ENCODE measurements at places on chromosomes 3 and 15.

DNA sequence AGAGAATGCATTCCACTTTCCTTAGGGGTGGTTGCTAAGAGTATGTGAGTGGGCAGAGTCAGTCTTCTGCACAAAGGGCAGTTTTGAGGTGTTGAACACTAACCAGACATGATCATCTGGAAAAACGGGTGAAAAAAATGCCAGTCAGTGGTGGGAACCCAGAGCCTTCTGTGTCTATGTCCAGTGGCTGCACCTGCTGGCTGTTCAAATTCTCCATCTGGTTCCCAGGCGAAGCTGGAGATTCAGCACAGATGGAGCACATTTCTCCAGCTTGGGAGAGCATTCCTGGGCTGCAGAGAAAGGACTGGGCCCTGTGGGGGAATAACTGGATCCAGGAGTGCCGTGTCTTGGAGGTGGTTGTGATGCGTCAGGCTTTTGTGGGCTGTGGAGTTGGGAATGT is 74.1 kb downstream of the TRAK1 start:
- DNase-seq, result peak; percentile 62

DNA sequence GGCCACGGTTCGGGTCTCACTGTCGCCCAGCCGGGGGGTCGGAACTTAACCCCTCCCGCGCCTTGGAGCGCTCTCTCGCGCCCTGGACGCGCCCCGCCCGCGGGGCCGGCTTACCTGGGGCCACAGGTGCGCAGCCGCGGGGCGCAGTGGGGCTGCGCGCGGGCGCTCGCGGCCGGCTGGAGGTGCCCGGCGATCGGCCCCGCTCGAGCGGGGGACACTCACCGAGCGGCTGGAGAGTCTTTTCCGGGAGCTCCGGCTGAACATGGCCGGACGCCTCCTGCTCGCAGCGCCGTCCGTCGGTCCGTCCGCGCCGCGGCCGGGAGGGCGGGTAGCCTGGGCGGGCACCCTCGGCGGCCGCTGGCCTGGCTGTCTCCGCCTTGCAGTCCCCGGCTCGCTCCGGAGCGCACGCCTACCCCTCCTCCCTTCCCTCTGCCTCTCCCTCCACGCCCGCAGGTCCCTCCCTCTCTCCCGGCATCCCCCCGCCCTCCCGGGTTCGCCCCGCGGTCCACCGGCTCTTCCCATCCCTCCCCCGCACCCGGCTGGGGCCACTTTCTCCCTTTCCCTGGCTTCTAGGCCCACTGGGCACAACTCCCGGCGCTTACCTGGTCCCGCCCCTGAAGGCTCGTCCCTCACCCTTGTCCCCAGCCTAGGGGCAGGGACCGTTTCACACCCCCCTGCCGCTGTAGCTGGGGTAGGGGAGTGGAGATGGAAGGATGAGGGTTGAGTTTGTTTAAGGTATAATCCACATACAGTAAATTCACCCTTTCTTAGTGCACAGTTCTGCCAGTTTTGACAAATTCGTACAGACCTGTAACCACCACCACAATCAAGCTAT is 220.1 kb upstream of the PRICKLE2 start:
- peak; percentile 59 for DNase-seq

DNA sequence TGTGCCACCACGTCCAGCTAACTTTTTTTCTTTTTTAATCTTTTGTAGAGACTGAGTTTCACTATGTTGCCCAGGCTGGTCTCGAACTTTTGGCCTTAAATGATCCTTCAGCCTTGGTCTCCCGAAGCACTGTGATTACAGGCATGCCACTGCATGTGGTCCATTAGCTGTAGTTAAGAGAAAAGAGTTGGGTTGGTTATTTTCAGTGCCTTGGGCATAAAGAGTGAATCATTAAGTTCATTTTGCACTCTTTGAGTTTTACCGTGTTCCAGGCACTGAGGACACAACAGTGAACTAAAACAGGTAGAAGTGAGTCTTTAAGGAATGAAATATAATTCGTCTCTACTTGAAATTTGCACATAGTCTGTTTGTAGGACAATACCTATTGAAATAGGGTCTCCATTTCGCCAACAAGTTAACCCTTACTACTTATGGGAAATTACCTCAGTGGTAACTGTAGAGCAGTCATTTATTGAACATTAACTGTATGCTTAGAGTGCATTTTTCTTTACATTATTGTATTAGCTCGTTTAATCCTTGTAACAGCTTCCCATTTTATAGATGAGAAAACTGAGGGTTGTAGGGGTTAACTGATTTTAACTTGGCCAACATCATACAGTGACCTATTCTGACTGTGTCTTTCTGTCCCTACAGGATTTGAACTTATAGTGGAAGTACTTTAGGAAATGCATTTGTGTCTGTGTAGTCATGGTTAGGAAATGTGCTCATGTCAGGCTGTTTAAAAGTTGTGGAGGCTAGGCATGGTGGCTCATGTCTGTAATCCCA is 22.7 kb upstream of the TRAK1 start:
- no peak for DNase-seq

GRCh38 chr15:71333136-71333700 is 217.9 kb downstream of the THSD4 start:
- DNase-seq, result no peak

DNA sequence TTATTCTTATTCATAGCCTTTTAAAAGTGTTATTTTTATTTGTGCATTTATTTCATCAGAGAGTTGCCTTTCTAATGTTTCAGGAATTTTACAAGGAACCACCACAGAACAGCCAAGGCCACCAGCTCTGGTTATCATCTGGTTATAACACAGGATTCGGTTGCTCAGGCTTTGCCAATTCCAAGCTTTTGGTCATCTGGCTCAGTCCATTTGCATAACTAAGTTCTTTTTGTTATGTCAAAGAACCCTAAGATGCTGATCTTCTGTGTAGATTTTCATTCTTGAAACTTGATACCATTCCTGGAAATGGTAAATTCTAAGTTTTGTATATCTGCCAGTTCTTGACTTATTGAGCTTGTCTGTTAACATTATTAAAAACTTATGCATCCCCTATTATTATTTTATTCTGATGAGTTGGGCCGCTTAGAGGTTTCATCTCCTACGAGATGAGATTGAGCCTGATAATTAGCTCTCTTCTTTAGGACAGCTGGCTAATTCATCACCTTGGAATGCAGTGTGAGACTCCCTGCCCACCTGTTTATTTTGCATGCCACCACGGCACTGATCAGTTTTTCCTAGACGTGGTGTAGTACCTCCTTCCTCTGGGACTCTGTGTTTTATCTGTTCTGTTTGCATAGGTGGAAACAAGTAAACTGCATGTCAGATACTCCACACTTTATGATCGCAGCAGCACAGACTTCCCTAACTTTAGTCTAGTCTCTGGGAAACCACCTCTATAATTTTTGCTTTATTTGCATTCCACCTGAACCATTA is 264.8 kb downstream of the SLCO3A1 start:
- DNase-seq, result no peak

GRCh38 chr15:85555875-85556617 is 175.6 kb downstream of the AKAP13 start:
- DNase-seq, result no peak

GRCh38 chr15:66459818-66460615 is 37.5 kb downstream of the SNAPC5 start:
- no peak for DNase-seq

GRCh38 chr3:20074226-20075063 is 34.2 kb downstream of the KAT2B start:
- DNase-seq, result no peak

GRCh38 chr3:138457863-138458735 is 23.7 kb downstream of the ESYT3 start:
- no peak for DNase-seq

DNA sequence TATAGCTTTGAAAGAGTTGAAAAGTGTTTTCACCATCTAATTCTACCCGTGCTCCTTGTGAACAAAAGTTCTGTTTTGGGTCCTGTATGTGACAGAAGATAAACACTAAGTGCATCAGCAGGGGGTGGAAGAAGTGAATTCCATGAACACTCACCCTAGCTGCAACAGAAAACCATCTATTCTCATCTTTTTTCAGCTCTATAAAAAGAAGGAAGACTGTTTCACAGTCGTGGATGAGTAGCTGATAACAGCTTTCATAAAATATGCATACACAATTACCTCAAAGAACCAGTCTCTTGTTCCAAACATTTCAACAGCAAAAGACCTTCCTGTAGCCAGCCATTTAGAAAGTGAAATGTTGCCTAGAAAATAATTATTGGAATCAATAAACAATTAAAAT is 281.7 kb upstream of the RASGRP1 start:
- DNase-seq, result no peak

GRCh38 chr3:10187944-10188343 is 23.2 kb downstream of the IRAK2 start:
- no peak for DNase-seq

GRCh38 chr15:87038404-87038803 is 958.7 kb downstream of the AGBL1 start:
- DNase-seq, result no peak

DNA sequence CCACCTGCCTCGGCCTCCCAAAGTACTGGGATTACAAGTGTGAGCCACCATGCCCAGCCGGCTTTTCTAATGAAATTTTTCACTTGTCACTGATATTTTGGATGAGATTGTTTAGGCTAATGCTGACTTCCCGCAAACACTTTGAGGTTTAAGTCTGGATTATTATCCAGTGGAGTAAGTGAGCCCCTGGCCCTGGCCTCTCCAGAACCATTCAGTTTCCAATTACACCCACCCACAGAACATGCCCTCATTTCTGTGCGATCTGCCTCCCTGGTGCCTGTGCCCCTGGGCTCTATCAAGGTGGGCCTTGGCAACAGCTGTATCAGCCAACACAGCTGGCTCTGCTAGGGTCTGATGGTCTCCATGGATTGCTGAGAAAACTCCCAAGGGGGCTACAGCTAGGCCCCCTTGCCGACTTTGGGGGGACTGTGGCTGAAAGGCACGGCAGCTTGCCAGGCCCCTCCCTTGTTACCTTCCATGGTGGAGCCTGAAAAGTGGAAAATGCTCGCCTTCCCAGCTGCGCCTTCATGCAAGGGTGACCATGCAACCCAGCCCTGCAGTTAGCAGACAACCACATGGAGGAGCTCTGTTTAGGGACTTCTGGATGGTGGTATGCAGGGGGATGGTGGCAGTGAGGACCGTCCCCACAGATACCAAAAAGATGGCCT is 288.9 kb downstream of the FAM43A start:
- no peak for DNase-seq

- DNase-seq, result no peak
Observed at GRCh38 chr3:171380711-171381425, 79.3 kb downstream of the TNIK start.

DNA sequence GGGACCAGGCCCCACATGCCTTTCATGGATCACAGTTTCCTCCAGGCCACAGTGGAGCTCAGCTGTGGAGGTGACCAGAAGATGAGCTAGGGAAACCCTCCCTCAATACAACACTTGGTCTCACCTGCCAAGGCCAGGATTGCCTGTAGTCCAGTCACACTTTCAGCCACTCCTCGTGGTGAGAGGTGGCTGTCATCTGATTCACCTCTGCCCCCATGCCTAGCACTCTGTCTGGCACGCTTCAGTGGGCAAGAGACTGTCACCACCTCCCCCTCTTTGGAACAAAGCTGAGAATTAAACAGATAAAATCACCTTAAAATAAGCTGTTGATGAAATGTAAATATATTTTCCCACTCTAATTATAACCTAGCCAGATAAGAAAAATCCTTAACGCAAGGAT is 4.0 kb upstream of the IL17RD start:
- no peak for DNase-seq

DNA sequence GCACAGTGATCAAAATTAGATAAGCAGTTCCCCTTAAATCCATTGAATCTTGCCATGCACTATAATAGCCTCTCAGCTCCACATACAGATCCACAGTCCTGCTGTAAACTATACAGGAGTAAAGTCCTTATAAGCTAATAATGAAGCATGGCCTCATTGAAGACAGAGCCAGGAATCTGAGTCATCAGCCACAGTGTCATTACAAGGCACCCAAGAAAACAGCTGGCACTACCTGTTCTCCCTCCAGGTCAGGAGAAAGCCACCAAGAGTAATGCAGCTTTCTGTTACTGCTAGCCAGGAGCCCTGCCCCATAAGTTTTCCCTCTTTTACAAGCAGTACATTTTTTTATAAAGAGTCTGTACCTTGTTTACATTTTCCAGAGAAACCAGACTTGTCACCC is 27.3 kb downstream of the WDR49 start:
- DNase-seq, result no peak

- DNase-seq, result no peak
Observed at GRCh38 chr3:38022896-38023709, 6.3 kb downstream of the PLCD1 start.

- no peak for DNase-seq
Observed at GRCh38 chr3:74127256-74127655, 487.2 kb downstream of the CNTN3 start.

GRCh38 chr3:58249358-58250092 is 11.9 kb downstream of the ABHD6 start:
- DNase-seq, result peak; percentile 38

DNA sequence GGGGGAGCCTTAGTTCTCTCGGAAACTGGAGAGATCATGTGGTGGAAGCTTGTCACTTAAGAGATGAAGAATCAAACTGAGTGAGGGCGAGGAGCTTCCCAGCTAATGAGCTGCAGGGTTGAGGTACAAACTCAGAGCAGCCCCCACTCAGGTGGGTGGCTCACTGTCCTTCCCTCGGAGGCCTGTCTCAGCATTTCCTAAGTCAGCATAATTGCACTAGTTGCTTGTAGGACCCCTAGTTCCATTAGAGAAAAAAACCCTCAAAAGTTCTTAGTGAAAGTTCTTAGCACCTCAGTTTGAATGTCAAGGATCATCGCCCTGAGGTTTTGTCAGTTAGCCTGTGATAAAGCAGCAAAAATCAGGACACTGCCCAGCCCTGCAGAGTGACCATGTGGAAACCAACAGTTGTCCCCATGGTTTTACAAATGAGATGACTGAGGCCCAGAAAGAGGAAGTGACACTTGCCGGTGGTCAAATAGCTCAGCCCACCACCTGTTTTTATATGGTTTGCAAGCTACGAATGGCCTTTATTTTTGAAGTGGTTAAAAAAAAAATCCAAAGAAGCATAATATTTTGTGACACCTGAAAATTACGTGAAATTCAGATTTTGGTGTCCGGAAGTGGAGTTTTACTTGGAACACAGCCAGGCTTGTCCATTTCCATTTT is 11.9 kb downstream of the SMAD6 start:
- no peak for DNase-seq

- DNase-seq, result peak; percentile 71
Observed at GRCh38 chr3:71050538-71051258, 532.8 kb downstream of the FOXP1 start.

- peak; percentile 40 for DNase-seq
Observed at GRCh38 chr3:149221783-149222517, at the start of gene CP. TSS of gene CP (minus strand) at chr3:149221829. CDS start at chr3:149221792, 37 bp downstream.

GRCh38 chr3:173217127-173217526 is 76.1 kb upstream of the SPATA16 start:
- no peak for DNase-seq

- no peak for DNase-seq
Observed at GRCh38 chr3:175266478-175266877, 407.3 kb downstream of the NAALADL2 start.

DNA sequence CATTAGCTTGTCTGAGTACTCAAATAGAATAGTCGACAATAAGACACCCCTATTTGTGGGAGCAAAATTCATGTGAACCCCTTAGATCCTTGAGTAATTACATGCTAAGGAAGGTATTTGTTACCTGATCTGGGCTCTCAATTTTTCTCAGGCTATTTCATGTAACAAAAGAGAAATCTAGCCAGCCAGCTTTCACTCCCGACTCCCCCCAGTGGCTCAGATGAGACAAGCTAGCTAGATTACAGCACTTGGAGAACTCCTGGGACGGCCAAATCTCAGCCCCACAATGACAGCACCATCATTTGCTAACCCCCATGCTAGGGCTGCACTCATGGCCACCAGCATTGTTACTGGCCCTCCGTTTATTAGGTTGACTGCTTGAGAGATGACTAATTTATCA is 41.3 kb downstream of the GLDN start:
- peak; percentile 54 for DNase-seq

Data from retina (tissue), 1 donor.